GM04503 (cell line): ENCODE measurements at places on chromosomes 1 and 21.
A peak's percentile ranks its signal among the peaks of the same experiment; 100 is the strongest.

DNA sequence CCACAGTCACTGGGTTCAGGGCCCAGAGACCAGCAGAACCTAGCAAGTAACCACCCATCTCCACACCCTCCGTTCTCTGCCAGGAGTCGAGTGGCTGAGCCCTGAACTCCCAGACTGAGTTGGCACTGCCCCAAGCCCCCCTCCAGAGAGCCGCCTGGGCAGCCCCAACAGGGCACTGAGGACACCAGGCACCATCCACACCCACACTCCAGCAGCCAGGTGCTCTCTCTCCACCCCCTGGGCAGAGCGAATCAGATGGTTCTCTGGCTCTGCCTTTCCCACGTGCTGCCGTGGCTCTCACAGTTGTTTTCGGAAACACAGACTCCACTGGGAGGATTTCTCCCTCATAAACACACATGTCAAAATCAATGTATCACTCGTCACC lies 13.6 kb downstream of the WDR4 start:
- no peak for DNase-seq

GRCh38 chr1:182889997-182890396 lies 50.9 kb downstream of the DHX9 start:
- no peak for DNase-seq

DNA sequence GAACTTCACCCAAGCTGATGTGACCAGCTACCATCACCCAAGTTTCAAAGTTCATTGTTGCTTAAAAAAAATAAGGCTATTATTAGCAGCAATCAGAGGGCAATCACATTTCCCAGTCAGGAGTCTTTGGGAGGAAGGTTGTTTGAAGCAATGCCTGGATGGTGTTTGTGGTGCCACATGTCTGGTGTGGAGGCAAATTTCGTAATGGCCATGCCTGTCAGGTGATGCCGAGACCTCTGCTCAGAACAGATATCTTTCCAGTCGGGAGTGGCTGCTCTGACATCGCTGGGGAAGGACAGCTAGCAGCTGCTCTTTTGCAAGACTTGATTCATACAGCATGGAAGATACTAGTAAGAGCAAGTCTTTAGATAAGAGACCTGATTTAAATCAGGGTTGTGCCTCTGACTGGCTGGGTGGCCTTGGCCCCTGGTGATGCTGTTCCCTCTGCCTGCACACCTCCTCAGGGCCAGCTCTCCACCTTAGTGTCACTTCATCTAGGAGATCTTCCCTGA lies 187.8 kb upstream of the JUN start:
- DNase-seq, result peak; percentile 21

GRCh38 chr1:172134087-172134731 lies 286.3 kb upstream of the C1orf105 start:
- DNase-seq, result no peak

DNA sequence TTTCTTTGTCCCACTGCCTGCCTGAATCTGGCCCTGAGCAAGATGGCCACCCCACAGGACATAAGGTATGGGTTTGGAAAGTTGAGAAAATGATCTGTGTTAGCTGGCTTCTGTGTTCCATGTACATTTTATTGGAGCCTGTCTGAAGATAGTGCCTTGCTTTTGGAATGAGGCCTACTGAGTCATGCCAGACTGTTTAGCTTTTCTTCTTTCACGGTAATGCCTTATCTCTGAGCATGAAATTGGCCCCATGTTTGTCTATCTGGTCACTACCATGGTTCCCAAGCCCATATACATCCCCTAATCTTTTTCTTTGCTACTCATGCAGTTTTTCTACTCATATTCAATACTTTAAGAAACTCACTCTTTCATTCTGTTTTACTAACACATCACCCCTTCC lies 85.1 kb upstream of the LMO4 start:
- DNase-seq, result no peak

- DNase-seq, result peak; percentile 24
Observed at GRCh38 chr1:96966536-96967138, 245.1 kb downstream of the PTBP2 start.

DNA sequence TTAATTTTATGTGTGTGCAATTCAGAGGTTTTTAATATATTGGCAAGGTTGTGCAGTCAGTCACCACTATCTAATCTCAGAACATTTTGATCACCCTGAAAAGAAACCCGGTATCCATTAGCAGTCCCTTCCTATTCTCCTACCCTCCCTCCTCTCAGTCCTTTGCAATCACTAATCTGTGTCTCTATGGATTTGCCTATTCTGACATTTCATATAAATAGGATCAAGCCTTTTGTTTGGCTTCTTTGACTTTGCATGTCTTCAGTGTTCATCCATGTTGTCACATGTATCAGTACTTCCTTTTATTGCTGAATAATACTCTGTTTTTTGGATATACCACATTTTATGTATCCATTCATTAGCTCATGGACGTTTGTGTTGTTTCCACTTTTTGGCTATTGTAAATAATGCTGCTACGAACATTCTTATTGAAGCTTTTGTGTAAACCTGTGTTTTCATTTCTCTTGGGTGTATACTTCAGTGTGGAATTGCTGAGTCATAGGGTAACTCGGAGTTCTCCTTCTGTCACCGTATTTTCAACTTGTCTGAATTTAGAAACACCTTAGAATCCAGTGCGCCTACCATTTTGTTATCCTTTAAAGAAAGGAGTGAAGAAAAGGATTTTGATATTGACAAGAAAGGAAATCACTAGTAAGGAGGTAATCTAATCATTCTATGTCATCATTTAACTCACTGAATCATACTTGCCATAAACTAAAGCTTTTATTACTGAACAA lies 3.4 kb downstream of the CEP85 start:
- DNase-seq, result no peak

DNA sequence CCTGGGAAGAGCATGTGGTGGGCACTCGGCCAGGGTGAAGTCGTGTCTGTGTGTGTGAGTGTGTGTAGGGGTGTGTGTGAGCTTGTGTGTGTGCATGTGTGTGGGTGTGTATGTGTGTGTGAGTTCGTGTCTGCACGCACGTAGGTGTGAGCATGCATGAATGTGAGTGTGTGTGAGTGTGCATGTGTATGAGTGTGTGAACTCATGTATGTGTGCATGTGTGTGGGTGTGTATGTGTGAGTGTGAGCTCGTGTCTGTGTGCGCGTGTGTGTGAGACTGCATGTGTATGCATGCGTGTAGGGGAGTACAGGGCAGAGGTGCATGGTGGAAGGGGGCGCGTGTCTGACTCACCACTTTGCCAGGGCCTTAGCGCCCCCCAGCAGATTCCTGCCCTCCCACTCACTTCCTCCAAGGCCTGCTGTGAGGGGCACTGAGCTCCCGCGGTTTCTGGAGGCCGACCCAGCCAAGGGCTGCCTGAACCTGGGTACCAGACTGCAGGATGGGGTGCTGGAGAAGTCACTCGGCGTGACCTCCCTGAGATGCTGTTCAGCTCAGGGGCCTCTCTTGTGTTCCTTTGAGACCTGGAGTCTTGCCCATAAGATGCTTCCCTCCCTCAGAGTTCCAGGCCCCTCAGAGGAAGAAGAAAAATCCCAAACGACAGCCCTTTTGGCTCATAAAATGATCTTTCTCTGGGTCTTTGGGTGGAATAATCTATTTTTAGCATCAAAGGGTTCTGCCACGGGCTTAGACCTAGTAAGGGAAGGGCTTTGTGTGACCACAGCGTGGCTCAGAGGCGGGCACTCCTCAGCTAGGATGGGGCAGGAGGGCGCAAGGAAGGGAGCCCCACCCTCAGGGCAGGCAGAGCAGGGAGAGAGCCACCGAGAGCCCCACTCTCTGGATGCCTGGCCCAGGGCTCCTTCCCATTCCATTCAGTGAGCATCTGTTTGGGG lies 41.1 kb upstream of the RUNX3 start:
- DNase-seq, result no peak

DNA sequence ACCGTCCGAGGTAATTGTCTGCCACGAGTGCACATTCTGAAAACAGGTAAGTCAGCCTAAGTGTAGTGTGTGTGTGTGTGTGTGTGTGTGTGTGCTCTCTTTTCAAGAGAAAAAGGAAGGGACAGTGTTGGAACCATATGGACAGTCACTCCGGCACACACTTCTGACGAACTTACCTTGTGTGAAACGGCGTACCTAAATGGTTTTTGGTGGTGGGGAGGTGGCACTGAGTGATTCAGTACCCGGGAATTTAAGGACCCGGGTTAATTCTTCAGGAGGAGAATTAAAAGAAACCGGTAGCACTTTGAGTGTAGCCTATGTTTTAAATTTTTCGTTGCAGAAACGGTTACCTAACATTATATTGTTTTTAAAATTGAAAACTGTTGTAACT lies 286 bp downstream of the ODR4 start:
- DNase-seq, result no peak

- no peak for DNase-seq
Observed at GRCh38 chr21:35428937-35429336, 379.8 kb upstream of the RUNX1 start.

DNA sequence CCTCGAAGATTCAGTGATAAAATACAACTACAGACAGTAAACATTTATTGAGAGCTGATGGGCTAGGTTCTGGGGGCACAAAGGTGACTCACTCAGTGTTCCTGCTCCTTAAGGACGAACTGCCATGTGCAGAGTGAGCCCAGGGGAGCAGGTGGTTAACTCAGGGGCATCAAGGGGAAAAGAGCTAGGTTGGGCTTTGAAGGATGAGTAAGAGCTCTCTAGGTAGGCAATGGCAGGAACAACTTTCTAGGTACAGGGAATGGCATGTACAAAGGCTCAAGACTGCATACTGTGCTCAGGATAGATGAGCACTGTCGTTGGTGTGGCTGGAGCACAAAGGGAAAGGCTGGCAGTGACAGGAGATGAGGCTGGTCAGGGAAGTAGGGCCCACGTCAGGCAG lies 16.6 kb upstream of the EPB41 start:
- DNase-seq, result no peak

- no peak for DNase-seq
Observed at GRCh38 chr1:6267686-6268322, 6.9 kb upstream of the GPR153 start.

GRCh38 chr1:212955961-212956620 lies 5.8 kb downstream of the VASH2 start:
- DNase-seq, result no peak

DNA sequence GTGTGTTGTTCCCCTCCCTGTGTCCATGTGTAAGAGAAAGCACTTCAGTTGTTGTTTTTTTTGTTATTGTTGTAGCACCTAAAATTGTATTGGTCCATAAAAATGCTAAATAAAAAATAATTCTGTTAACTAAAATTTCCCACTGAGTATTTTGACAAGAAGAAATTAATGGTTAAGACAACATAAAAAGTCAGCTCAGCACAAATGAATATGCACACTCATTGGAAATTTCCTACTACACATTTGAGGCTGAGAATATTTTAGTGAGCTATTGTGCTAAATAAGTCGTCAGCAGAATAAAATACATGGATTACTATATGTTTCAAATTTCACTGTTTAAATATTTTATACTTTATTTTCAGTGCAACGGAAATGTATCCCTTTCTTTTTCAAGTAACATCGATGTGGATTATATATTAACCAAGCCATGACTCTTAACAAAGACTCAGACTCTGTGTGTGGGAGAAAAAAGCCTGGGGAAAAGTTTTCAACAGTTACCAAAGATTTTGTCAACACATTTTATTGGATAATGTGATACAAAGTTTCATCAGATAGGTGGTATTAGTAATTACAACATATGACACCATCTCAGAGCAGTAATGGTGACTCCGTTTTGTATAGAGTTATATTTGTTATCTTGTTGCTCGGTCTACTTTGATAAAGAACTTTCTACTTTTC lies 63.4 kb downstream of the LYPLAL1 start:
- DNase-seq, result no peak

GRCh38 chr1:109786112-109786480 lies 22.4 kb upstream of the EPS8L3 start:
- DNase-seq, result no peak

- DNase-seq, result no peak
Observed at GRCh38 chr1:59230622-59231021, 66.3 kb upstream of the FGGY start.

DNA sequence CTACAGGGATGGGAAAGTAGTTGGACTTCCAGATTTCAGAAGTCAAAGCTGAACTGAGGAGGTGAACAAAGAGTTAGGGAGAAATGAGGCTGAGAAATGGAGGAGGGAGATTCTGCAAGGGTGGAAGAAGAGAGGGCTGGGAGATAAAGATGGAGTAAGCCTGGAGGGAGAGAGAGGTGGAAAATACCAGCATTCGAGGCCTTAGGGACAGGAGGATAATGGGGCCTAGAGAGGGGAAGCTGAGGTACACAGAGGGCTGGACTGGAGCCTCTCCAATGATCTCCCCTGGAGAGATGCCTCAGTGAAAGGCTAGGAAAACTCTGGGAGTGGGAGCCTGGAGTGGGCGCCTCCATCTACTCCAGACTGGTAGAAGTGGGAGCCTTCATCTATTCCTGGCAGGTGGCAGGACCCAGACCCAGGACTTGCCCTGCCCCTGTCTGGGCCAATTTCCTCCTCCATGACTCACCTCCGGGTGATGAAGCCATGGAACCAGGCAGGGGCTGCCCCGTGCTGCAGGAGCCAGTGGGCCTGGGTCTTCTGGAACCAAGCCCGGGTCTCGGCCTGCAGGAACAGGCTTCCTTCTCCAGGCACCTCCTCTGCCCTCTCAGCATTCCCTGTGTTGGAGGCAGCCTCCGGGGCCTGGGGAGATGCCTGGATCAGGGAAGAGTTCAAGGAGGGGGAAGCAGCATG lies 1.9 kb downstream of the SH2D2A start:
- DNase-seq, result no peak

DNA sequence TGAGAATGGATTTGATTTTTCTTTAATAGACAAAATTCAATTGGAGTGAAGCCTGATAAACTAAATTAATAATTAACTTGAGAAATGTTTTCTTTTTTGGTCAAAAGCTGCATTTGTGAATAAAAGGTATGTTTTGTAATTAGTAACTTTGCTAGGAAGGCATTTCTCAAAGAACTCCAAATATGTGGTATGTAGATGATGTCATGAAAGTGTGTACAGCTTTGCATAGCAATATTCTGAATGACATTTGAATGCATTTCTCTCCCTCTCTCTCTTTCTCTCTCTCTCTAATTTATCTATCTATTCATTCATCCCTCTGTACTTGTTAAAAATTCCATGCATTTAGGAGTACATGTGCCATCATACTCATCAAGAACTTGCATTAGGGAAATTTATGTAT lies 109.1 kb upstream of the ADAMTS5 start:
- no peak for DNase-seq

DNA sequence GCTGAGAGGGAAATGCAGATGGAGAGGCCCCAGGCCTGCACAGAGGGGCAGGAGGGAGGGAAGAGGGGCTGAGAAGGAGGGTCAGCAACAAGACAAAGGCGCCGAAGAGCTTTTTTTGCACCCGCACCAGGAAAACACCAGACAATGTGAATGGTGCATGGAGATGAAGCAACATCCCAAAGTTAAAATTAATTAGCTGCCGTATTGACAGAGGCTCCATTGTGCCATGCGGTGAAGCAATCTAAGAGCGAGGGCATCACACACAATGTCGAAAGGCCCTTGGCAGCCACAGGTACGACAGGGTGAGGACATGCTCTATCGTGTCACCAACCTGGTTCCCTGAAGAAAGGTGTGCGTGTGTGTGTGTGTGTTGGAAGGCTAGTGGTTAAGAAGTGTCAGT lies 41.2 kb downstream of the SSBP3 start:
- DNase-seq, result no peak

DNA sequence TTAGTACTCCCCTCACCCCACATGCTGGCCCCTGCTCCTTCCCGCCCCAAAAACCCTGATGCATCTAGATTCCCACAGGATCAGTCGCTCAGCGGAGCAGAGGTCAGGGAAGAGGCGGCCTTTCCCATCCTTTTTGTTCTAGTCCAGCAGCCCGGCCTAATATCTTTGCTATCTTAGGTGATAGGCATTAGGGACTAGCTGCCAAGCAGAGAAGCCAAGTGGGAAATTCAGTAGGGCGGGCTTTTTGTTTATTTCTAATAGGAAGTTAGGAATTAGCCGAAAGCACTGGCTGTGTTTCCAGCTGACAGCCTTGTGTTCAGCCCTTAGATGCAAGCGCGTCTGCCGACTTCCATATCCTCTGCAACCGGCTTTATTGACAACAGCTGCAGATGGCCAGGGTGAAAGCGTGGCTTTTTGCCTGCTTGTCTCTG lies 59.0 kb upstream of the BCAR3 start:
- DNase-seq, result no peak
